RCC 7860 (cell line): ENCODE measurements at places on chromosomes 1 and 21.

DNA sequence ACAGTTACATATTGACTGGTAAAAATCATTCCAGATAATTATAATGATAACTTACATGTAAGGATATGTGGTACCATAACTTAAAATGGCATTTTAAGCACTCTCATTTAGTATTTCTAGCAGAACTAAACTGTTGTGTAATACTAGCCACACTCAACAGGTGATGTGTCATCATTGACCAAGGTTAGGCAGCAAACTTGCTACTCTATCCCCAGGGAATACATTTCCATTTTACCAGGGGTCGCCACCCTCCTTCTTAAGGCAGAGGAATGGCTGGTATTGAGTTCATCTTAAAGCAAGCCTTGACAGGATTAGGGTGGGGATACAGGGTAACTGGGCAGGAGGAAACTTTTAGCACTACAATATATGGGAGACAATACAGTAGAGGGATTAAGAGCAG lies 259.8 kb upstream of the CAMK1G start:
- no peak for DNase-seq

- no peak for DNase-seq
Measured at GRCh38 chr1:18565321-18565720, 65.3 kb upstream of the PAX7 start.

DNA sequence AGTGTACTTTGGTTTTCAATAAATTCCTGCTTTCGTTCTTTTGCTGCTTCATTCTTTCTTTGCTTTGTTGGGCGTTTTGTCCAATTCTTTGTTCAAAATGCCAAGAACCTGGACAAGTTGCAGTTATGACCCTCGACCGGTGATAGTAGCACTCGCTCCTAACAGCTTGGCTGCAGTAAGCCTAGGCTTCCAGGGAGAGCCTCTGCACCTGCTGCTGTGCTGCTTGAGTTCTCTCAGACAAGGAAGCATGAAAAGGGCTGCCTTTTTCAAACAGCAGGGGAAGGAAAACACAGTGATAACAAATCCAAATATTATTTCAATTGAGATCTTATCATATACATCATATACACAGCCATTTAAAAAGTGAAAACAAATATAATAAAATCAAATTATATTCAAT lies 12.8 kb upstream of the RIPK4 start:
- no peak for DNase-seq

GRCh38 chr1:52654063-52654462 lies 21.1 kb downstream of the SHISAL2A start:
- no peak for DNase-seq

DNA sequence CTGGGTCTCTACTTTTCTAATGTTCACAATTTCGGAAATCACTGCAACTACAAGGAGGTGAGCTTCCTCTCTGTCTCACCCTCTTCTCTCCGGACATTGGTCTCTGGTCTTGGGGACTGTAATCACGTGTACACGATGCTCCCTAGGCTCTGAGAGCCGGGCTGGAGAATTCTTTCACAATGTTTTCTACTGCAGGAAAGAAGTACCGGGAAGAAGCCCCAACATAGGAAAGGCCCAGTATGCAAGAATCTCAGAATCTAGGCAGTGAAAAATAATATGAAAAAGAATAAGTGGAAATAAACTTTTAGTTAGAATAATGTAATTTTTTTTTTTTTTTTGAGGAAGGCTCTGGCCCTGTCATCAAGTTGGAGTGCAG lies 13.5 kb upstream of the HJV start:
- peak; percentile 32 for DNase-seq

GRCh38 chr1:17319561-17320350 lies 11.8 kb downstream of the PADI4 start:
- no peak for DNase-seq

DNA sequence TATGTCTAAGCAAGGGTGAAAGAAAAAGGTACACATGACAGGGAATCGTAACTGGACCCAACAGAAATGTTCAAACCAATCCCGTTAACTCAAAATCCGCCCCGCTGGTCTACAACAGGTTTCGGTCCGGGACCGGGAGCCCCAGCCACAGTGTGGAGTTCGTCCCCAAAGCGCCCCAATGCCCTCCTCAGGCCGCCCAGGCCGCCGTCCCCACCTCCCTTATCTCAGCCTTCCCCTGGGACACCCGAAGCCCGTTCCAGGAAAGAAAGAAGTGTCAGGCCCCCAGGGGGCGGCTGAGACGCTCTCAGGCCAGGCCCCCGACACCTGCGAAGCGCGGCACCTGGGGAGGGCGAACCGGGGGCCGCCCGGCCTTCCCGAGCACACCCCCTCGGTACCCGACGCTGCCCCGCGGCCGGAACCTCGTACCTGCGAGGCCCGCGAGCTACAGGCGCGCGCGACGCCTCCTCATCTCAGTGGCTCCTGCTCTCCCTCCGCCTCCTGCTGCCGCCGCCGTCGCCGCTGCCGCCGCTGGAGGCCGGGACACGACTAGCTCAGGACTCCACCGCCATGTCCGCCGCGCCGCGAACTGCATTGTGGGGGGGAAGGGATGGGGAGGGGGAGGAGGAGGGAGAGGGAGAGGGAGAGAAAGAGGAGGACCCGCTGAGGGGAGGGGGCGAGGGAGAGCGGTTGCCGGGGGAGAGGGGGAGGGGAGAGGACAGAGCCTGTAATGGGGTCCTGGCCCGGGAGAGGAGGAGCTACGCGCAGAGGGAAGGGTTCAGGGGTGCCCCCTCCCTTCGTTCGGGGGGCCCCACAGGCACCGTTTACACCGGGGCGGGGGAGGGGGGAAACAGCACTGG lies at the start of gene TUT4:
TUT4 (minus strand) TSS at position 588 of the 857 bp plus-strand sequence. CDS start 26,812 bp downstream, outside the sequence.
- DNase-seq, result peak; percentile 53

GRCh38 chr1:159923203-159924024 lies 1.9 kb downstream of the TAGLN2 start:
- DNase-seq, result peak; percentile 88

DNA sequence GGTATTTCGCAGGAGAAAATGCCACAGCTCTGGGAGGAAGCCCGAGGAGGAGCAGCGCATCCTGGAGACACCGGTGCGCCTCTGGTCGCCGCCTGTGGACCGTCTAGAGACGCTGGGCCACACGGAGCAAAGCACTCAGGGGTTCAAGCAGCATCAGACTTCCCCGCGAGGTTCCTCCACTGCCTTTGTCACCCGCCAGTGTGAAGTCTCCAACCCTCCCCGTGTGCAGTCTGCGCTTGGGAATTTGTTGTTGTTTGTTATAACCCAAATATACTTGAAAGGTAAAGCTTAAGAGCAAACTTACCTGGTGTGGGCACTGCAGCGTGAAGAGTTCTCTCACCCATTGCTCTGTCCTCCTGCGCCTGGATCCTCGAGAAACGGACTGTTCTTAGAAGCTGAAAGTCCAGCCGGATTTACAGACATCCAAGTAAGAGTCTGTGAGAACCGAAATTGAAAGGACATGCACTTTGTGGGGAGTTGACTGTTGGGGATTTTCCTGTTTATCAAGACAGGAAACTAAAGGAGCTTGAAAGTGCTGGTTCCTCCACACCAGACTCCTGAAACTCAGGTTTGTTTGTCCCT lies at the start of gene GBP4:
GBP4 (minus strand) TSS at position 452 of the 582 bp plus-strand sequence; CDS start at position 344, 108 bp downstream.
- DNase-seq, result no peak

- peak; percentile 99 for DNase-seq
Measured at GRCh38 chr1:85297855-85298629, 21.6 kb upstream of the BCL10 start.

DNA sequence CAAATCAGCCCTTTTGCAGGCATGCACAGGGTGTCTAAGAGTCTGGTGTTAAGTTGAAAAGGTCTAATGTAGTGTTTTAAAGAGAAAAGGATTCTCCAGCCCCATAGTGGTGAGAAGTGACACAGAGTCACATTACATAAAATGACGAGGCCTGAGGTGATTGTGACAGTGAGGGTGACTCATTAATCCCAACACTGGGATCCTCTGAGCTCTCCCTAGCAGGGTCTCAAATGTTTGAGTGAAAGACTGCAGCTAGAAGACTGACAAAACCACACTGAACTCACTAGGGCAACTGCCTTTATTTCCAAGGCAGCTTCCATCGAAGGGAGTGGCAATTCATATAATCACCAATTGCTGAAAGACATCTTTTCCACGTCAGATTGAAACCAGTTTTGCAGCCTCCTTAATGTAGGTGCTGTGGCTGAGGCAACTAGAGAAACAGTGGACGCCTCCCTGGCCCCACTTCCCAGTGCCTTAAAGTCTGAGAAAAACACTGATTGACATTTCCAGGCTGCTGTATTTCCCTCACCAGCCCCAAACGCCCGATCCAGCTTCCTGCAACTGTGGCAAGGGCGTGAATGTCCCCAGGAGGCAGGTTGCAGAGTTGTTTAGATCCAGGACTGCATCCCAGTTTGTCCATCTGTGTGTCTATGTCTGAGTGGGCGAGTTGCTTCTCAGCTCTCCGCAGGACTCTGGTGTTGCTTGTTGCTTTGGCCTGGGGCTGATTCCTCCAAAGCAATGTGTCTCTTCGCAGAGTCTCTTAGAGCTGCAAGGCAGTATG lies 81.4 kb downstream of the RUNX1 start:
- peak; percentile 62 for DNase-seq

DNA sequence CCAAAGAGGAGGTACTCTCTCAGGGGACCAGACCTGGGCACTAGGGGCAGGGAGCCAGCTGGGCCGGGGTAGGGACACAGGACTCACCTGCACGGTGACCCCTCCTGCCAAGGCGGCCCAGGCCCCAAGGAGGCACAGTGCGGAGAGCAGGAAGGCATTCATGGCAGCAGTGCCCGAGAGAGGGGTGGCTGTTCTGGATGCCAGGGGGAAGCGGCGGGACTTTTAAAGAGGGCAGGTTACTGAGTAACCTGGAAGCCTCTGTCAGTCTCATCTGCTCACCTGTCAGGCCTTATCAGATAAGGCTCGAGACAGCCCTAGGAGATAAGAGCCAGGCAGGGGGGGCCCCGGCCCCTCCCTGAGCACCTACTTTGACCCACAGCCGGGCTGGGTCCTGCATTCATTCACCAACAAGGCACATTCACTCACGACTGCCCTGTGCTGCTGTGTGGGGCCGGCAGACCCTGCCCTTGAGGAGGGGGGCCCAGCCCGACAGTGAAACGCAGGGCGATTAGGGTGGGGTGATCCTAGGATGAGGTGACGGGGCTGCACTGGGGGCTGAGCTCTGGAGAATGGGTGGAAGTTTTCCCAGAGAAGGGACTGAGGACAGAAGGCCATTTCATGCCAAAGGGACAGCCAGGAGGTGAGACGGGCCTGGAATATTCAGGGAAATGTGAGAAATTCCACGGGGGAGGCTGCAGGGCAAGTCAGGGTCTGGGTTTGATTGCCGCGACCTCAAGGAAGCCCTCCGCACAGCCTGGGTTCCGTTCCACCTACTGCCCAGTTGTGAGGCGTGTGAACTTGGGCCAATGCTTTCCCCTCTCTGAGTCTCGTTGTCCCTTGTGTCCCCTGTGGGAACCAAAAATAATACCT lies at the start of gene GUCA2A:
GUCA2A (minus strand) TSS at position 195 of the 870 bp plus-strand sequence; CDS start at position 162, 33 bp downstream.
- DNase-seq, result no peak

- no peak for DNase-seq
Measured at GRCh38 chr1:38062361-38063288, 16.0 kb upstream of the POU3F1 start.

DNA sequence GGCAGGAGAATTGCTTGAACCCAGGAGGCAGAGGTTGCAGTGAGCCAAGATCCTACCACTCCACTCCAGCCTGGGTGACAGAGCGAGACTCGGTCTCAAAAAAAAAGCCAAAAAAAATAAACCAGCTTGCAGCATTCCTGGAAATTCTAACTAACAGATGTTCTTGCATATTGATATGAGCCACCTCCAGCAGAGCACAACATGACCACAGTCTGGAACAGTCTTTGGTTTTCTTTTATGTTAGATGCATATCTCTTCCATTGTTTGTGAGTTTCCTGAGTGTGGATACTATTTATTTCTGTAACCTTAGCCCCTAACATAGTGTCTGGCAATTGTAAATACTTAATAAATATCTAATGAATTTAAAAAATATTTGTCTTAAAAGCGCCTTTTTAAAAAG lies 23.9 kb downstream of the IFNAR1 start:
- DNase-seq, result no peak

DNA sequence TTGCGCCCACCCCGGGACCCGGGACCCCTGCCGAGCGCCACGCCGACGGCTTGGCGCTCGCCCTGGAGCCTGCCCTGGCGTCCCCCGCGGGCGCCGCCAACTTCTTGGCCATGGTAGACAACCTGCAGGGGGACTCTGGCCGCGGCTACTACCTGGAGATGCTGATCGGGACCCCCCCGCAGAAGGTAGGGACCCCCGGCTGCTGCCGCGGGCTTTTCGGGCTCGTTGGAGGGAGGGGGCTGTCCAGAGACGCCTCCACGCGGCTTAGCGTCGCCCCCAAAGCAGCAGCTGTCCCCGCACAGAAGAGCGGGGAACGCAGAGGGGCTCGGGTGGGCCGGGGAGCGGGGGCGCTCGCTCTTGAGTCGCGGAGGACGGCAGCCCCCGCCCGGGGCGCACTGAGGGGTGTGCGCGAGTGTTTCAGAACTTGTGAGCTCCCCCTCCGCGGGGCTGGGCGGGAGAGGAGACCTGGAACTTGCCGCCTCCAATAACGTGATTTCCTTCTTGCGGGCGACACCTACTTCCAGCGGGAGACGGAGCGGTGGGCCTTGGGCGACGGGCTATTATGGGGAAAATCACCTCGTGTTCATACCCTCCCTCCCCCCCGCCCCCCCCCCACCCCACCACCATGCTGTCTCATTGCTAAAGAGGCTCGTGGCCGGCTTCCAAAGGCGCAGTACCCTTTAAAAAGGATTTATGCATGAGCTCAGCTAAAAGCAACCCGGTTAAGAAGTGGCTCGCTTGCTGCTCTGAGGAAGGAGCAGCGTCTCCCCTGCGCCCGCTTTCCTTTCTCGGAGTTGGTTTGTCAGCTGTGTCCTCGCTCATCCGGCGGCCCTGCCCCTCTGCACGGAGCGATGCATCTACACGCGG lies 664 bp downstream of the BACE2 start:
- peak; percentile 62 for DNase-seq

DNA sequence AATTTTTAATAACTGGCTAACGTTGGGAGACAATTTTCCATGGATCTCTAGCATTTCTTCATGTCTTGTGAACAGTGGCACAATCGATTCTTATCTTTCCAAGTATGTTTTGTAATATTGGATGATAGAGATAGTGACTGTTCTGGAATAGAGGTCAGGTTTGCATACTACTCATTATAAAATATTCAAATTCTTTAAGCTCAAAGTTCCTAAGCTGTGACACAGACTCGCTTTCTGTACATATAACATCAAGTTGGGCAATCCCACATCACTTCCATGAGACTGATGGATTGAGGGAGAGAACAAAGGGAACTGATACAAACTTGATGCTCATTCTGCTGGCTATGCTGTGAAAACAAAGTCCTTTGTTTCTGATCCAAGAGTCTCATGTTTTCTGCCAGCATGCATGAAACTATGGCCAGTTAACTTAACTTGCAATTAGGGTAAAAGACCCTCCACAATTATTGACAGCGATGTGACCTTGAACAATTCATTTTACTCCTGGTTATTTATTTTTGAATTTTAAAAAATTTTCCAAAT lies 392.4 kb downstream of the TTLL7 start:
- no peak for DNase-seq

DNA sequence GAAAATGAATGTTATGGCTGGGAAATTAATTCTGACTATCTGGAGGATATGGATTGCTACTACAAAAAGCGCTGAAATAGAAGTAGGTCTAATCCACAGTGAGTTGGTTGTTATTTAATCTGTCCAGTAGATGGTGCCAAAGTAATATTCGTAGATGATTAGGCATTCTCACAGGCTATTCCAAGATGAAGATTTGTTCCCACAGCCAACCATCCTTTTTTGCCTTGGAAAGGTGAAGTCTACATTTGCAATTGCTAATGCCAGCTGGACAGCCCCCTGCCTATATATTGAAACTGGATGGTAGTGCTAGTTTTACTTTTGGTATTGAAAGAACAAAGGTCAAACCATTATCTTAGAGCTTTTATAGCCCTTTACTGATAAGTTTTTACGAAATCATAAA lies 43.8 kb downstream of the RBM11 start:
- peak; percentile 34 for DNase-seq

GRCh38 chr21:41316200-41317062 lies at the start of gene FAM3B:
Gene FAM3B (plus strand): TSS chr21:41316801. CDS start chr21:41316880, 79 bp downstream.
- DNase-seq, result no peak
